AG08395 (cell line): ENCODE measurements at places on chromosomes 6 and 20.
A peak's percentile ranks its signal among the peaks of the same experiment; 100 is the strongest.

DNA sequence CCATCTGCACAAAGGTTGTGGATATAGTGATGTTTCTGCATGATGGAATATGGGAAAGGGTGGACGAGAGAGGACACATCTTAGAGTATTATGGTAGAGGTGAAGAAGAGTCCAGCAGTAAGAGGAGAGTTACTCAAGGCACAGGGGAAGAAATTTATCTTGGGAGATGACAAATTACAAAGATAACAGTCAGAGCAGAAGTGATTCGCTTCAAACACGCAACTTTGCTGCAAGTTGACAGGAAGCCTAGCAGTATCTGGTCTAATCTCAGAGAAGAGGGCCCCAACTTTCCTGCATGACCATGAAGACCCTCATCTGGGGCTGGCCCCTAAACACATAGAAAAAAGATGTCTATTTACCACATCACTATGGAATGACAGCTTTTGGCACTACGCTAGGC, 1.2 kb upstream of the CALHM6 start:
- DNase-seq = no peak

DNA sequence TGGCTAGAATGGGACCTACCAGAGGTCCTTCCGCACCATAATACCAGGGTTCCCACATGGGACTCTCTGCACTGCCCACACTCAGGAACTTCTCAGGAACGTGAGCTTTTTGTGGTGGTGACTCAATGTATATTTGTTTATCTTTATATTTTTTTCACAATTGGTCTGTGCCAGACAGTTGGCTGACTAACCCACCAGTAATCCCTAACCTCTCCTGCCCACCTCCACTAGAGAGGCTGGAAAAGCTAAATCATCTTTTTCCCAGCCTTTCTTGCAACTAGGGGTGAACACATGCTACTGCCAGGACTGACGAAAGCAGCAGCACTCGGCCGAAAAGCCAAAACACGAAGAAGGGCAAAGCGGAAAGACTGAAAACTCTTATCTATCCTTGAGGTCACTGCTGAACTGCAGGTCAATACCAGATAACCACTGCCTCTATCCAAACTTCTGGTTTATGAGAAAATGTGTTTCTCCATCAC, 112.9 kb downstream of the TRERF1 start:
- DNase-seq = peak; percentile 92

- DNase-seq = no peak
These were observed 292.6 kb upstream of the SPTLC3 start for GRCh38 chr20:12715991-12716680.

DNA sequence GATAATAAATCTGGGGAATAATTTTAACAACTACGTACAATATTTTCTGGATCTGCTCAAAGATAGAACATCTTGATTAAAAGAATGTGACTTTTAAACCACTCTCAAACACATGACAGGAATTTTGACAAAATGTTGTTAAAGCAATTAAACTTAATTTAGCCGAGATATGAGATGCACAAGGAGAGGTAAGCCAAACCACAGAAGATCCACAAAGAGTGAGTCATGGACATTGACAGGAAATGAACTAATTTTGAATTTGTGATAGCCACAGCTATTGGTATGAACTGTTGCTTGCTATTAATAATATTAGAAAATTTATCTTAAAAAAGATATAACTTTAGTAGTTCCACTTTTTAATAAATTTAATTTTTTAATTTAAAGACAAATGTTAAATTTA, 27.8 kb upstream of the VGLL2 start:
- DNase-seq = no peak

GRCh38 chr20:58586565-58587093, 64.5 kb upstream of the STX16 start:
- no peak for DNase-seq

DNA sequence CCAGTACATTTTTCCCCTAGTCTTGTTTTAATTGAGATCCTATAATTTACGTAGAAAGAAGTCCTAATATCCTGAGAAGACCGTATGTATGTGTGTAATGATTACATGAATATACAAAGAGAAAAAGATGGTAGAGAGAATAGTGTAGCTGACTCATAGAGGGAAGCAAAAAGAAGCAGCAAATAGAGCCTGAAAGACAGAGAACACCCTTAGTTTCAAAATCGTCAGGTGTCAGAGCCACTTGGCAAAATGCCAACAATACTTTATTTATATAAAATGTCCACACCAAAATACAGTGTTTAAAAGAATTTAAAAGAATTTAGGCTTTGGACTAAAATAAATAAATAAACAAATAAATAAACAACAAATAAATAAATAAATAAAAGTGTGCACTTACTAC, 1414.1 kb upstream of the EYS start:
- no peak for DNase-seq

DNA sequence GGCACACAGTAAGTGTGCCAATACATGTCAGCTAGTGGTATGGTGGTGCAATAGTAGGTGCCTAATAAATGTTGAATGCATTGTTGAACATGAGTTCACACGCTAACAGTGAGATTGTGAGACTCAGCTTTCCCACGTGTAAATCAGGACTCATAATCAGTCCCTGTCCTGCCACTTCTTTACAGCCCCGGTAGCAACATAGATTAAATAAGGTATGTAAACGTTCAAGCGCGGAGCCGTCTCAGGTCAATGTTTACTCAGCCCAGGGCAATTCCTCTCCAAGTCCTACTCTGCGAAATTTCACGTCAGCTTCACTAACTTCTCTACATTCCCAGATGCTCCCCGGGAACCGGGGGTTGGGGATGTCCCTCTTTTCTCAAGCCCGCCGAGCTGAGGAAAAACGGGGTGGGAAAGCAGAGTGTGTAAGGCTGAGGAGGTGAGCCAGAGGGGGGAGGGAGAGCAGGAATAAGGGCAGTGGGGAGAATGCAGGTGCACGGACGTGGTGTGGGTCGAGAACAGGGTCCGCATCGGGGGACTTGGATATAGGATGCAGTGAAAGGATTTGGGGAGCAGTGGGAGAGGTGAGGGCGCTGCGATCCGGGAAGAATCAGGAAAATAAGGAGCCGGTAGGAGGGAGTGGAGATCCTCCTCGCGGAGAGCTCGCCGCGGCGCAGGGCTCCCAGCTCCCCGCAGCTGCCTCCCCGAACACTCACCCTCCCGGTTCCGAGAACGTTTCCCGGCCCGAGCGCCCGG, 544 bp upstream of the TP53INP2 start:
- DNase-seq = no peak

- DNase-seq = no peak
These were observed 18.3 kb downstream of the SESN1 start for GRCh38 chr6:109076377-109076776.

GRCh38 chr20:63917811-63918210, 22.9 kb downstream of the DNAJC5 start:
- no peak for DNase-seq

GRCh38 chr20:42391807-42392206, 773.6 kb upstream of the CHD6 start:
- no peak for DNase-seq
